ENCODE measurements at places on chromosomes 11 and 22.

- DNase-seq, result no peak
Observed at GRCh38 chr22:46452195-46453005, 85.0 kb downstream of the CELSR1 start.

- DNase-seq, result no peak
Observed at GRCh38 chr11:92907671-92908070, 61.8 kb upstream of the MTNR1B start.

DNA sequence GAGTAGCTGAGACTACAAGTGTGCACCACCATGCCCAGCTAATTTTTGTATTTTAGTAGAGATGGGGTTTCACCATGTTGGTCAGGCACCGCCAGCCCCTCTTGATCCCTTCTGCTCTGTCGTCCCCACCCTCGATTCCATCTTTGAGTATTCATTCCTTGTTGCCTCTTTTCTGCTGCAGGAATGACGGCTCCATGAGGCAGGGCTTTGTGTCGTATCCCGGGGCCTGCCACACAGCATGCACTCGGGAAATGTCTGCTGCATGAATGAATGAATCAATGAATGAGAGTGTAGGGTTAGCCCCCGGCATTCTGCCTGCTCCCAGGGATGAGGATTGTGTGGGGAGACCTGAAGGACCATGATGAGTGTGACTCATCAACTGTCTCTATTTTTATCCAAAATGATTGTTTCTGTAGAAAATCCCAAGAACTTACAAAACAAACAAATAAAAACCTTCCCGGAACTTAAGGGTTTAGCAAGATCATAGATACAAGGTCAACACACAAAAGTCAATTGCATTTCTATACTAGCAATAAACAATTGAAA is 54.6 kb upstream of the SLC22A12 start:
- no peak for DNase-seq

GRCh38 chr11:57214494-57214893 is 22.6 kb downstream of the APLNR start:
- no peak for DNase-seq

GRCh38 chr22:35392357-35392756 is 7.6 kb upstream of the MCM5 start:
- no peak for DNase-seq

DNA sequence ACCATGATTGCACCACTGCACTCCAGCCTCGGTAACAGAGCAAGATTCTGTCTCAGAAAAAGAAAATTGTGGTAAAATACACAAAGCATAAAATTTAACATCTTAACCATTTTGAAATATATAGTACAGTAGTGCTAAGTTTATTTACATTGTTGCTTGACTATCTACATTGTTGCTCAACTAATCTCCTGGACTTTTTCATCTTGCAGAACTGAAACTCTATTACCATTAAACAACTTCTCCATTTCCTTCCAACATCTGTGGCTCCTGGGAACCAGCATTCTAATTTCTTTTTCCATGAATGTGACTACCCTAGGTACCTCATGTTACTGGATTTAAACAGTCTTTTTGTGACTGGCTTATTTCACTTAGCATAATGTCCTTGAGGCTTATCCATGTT is 13.5 kb upstream of the VWA5A start:
- no peak for DNase-seq

- no peak for DNase-seq
Observed at GRCh38 chr11:65210361-65210731, 28.6 kb downstream of the CAPN1 start.

GRCh38 chr11:119316016-119316728 is 758 bp downstream of the MCAM start:
- DNase-seq, result no peak
